ENCODE measurements at places on chromosomes 2 and 18. TPM values are rescaled to one million over a fixed set of nuclear protein-coding genes. Genes with fewer than 3 reads are reported as not detected.

Gene KRTCAP3
- total RNA-seq = not detected

Gene NTSR2
- total RNA-seq = not detected

Gene TMEM169
- not detected for total RNA-seq

Gene SPATA3
- total RNA-seq = not detected

Gene CASP8
- total RNA-seq = 29.4 TPM

Gene MBD2
- total RNA-seq = 31.9 TPM

Gene SLC11A1
- 0.17 TPM for total RNA-seq

Gene IL1RL1
- 4.9 TPM for total RNA-seq

Gene LRRTM4
- total RNA-seq = not detected

Gene SATB2
- total RNA-seq = 5.1 TPM

Gene MDH1B
- total RNA-seq = 0.23 TPM

Gene GKN2
- total RNA-seq = not detected

Gene CTAGE1
- total RNA-seq = not detected

Gene MAPK4
- total RNA-seq = not detected

Gene TXNDC2
- 0.87 TPM for total RNA-seq

Gene ZNF513
- 9.7 TPM for total RNA-seq

Gene ACP1
- total RNA-seq = 109 TPM

Gene TEKT4
- not detected for total RNA-seq

Gene DOCK10
- 23.1 TPM for total RNA-seq

Gene C2orf81
- 1.6 TPM for total RNA-seq

Gene FBXO48
- total RNA-seq = 0.52 TPM

Gene RNU2-63P
- total RNA-seq = not detected

Gene C1GALT1C1L
- total RNA-seq = not detected

Gene POTEE
- total RNA-seq = not detected

Gene SERPINB11
- total RNA-seq = not detected

Gene SCYGR4
- total RNA-seq = not detected

Gene DYSF
- total RNA-seq = 13.0 TPM

Gene OR6B2
- not detected for total RNA-seq

Gene UGT1A4
- total RNA-seq = not detected

Gene PTPRN
- total RNA-seq = not detected

Gene IFT172
- total RNA-seq = 22.9 TPM

Gene REG1B
- total RNA-seq = not detected

Gene PSMA8
- total RNA-seq = not detected

Gene MTLN
- 166 TPM for total RNA-seq
